ENCODE measurements at places on chromosomes 3 and 15.
A peak's percentile ranks its signal among the peaks of the same experiment; 100 is the strongest.

DNA sequence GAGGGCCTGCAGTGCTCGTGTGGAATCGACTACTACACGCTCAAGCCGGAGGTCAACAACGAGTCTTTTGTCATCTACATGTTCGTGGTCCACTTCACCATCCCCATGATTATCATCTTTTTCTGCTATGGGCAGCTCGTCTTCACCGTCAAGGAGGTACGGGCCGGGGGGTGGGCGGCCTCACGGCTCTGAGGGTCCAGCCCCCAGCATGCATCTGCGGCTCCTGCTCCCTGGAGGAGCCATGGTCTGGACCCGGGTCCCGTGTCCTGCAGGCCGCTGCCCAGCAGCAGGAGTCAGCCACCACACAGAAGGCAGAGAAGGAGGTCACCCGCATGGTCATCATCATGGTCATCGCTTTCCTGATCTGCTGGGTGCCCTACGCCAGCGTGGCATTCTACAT lies 3.8 kb downstream of the RHO start:
- DNase-seq: no peak

- no peak for DNase-seq
These were observed 509.1 kb downstream of the FOXP1 start for GRCh38 chr3:71074423-71074822.

GRCh38 chr15:62145015-62145735 lies 19.9 kb downstream of the C2CD4B start:
- DNase-seq: no peak

DNA sequence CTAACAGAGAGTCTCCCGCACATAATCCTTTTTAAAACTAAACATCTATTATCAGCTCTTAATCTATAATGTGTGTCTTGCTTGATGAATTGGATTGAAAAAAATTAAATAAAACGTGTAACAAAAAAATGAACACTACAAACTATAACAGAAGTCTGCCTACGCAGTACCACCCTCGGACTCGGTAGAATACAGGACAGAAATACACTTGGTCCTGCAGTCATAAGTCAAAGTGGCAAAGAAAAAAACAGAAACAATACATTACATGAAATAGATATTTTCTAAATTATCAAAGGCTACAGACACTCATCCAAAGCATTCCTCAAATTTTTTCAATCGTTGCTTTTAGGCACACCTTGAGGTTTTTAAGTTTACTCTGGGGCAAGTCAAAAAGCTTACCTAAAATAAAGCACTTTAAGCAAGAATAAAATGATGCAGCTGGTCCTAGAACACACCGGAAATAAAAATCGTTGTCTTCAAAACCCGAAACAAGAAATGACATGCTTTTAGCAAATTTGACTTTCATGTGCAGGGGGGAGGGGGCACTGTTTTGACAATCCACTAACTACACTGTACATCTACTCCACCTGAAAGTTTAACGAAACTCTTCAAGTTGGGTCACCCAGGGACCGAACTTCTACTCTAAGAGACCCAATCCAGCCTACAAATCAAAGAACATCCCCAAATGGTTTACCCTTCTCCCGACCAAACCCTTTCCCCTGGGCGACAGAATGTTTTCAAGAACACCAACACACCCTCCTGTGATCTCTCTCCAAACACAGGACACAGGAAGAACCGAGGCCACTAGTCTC lies 1.3 kb downstream of the ADAM10 start:
- no peak for DNase-seq

DNA sequence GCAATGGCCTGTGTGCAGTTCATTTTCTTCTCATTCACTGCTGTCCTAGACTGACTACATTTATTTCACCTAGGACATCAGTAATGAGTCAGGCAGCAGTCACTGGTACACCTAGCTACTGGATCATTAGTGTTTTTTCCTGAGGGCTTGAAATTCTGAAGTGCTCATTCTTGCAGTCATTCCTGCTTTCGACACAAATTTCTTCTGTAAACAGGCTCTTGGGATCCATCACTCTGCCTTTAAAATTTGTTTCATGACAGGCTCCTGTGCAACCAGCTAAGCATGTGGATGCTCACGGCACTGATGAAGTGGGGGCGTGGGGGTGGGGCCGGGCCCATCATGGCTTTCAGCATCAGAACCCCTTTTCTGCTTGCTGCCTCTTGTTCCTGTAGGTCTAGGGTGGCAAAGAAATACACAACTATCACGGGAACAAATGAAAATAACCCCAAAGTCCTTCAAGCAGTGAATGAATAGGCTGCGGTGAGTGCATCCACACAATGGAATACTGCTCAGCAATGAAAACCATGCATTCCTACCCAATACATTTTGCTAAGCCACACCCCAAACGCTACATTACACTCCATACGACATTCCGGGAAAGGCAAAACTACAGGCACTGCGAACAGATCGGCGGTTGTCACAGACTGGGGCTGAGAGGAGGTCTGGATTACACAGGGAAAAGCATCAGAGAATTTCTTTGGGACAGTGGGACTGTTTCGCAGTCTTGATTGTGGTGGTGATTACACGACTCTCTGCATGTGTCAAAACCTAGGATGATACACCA lies 9.3 kb upstream of the MELTF start:
- DNase-seq: no peak

DNA sequence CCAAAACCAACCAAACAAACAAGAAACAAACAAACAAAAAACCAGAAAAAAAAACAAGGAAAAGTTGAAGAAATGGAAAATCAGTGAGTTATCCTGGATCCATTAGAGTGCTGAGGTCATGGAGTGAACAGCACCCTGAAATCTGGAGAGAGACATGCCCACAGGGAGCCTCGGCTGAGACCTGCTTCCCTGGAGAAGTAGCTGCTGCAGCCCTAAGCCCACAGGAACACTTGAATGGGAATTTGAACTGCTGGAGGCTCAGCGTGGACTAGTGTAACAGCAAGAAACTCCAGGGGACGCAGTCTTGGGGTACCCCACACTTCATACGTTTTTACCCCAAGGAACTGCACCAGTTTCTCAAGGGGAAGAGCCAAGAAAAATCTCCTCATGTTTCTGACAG lies 144.1 kb upstream of the UBE3A start:
- DNase-seq: no peak

- DNase-seq: peak; percentile 47
These were observed 555 bp downstream of the ATP11B start for GRCh38 chr3:182793663-182794454.

- DNase-seq: no peak
These were observed 16.1 kb downstream of the CPOX start for GRCh38 chr3:98577178-98577895.

DNA sequence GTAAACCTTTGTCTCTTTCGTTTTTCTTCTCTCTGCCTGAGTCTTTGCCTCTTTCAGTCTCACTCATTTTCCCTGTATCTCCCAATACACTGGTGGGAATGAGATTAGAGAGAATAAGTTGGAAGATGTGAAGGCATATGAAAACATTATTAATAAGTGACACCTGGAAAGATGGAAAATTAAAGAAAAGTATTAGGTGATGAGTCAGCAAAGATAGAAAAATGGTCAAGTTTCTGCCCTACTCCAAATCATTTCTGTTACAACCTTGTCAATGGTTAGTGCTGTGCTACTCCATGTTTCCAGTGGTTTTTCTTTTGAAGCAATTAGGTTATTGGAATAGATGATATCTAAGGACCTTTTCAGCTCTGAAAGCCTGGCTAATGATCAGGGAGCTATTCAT lies 252.8 kb downstream of the LSAMP start:
- DNase-seq: no peak

DNA sequence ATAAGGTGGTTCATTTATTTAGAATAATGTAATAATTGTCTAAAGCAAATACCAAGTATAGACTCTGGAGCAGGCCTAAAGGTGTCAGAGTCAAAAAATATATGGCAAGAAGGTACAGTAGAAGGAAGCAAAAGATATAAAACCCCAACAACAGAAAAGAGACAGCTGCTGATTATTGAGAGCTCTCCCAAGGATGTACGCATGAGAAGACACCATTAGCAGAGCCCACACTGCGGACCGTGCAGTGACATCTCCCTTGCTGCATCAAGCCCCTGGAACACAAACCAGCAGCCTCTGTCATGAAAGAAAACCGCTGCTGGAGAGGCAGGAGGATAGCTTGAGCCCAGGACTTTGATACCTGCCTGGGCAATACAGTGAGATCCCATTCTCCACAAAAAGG lies 18.0 kb upstream of the SLC6A20 start:
- no peak for DNase-seq

GRCh38 chr3:14371573-14372474 lies 30.6 kb upstream of the SLC6A6 start:
- DNase-seq: no peak

- no peak for DNase-seq
These were observed 221.0 kb upstream of the TPM1 start for GRCh38 chr15:62821384-62822131.

- DNase-seq: no peak
These were observed 658 bp downstream of the EOGT start for GRCh38 chr3:69012800-69013252.

- no peak for DNase-seq
These were observed 978 bp upstream of the CMC1 start for GRCh38 chr3:28240441-28240840.

- no peak for DNase-seq
These were observed 30.6 kb downstream of the INTS14 start for GRCh38 chr15:65580287-65580686.
